ENCODE measurements at places on chromosomes 1 and 21. TPM values are rescaled to one million over a fixed set of nuclear protein-coding genes. Genes with fewer than 3 reads are reported as not detected.

GRCh38 chr1:153312570-153313186, at the start of gene PGLYRP3:
PGLYRP3 (minus strand) TSS chr1:153312952; CDS start chr1:153310665, 2,287 bp downstream.
- no peak for DNase-seq

DNA sequence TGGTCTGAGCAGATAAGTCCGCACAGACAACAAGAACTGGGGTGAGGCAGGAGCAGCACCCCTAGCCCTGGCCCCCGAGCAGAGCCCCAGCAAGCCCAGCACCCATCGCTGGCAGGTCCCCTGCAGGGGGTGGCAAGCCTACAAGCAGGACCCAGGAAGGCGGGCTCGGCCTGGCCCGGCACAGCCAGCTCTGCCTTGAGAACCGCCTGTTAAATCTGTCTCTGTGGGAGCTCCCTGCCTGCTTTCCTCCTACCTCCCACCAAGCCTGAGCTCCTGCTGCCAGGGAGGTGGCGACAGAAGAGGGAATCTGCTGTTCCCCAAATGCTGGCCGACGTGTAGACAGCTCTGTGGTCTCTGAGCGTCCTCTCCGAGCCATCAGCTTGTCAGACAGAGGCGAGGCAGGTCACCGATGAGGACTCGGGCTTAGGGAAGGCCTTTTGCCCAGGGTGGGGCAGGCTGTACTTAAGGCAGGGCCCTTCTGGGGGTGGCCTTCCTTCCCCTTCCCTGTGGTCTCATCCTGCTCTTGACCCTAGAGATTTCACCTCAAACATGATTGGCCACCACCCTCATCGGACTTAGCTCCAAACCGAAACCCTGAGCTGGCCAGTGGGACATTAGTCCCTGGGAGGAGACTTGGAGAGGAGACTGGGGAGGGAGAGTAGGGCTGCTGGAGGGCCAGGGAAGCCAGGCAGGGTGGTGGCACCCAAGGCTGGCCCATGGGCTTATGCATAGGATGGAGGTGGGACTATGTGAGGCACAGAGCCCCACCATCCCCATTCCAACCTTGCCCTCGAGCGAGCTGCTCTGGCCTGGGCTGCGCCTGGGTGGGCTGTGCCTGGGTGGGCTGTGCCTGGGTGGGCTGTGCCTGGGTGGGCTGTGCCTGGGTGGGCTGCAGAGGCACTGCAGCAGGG, 7.7 kb downstream of the SELENON start:
- peak; percentile 27 for DNase-seq

DNA sequence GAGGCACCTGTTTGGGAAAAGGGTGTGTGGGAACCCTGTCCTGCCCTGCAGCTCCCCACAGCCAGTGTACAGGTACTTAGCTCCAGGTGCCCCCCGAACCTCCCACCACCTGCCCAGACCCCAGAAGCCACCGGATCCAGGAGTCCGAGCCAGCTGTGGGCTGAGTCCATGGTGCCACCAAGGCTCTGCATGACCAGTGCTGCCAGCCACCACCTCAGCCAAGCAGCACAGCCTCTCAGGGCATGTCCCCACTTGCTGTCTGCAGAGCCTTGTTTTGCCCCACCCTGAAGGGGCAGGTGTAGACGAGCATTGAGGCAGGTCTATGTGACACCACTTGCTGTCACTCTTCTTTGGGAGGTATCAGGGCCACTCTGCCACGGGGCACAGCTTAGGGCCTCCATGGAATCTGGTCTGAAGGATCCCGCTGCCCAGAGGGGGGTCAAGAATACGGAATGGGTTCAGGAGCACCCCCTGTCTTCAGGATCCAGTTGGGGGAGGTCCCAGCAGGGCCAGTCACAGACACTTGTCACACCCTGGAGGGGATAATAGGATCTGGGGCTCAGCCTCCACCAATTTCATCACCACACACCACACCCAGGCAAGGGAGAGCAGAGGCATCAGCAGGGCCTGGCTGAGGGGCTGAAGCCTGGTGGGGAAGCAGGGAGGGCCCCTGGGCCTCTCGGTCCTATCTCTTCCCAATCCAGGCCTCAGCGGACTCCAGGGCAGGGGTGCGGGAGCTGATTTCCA, 27.7 kb downstream of the ARHGEF19 start:
- DNase-seq, result no peak

DNA sequence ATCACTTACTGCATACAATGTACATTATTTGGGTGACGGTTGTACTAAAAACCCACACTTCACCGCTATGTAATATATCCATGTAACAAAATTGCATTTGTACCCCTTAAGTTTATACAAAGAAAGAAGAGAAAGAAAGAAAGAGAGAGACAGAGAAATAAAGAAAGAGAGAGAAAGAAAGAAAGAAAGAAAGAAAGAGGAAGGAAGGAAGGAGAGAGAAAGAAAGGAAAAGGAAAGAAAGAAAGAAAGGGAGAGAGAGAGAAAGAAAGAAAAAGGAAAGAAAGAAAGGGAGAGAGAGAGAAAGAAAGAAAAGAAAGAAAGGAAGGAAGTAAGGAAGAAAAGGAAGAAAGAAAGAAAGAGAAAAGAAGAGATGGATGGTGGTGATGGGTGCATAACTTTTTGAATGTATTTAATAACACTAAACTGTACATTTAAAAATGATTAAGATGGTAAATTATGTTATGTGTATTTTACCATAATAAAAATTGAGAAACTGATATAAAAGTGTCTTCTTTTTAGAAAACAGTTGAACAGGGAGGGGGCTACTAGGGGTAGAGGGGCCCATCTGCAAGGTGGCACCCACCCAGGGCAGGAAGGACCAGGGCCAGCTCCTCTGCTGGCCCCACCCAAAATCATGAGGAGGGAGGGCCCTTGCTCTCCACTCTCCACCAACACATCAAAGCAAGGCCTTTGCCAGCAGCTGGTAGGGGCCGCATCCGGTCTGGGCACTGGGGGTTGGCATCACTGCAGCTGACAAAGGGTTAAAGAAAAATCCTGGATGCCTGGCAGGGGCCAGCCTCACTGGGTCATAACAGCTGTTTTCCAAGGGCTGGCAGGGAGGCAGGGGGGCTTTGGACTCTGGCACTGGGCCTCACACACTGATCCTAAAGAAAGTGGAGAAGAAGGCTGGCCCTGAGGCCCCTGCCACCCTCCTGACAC, 153.9 kb upstream of the EDN2 start:
- no peak for DNase-seq

DNA sequence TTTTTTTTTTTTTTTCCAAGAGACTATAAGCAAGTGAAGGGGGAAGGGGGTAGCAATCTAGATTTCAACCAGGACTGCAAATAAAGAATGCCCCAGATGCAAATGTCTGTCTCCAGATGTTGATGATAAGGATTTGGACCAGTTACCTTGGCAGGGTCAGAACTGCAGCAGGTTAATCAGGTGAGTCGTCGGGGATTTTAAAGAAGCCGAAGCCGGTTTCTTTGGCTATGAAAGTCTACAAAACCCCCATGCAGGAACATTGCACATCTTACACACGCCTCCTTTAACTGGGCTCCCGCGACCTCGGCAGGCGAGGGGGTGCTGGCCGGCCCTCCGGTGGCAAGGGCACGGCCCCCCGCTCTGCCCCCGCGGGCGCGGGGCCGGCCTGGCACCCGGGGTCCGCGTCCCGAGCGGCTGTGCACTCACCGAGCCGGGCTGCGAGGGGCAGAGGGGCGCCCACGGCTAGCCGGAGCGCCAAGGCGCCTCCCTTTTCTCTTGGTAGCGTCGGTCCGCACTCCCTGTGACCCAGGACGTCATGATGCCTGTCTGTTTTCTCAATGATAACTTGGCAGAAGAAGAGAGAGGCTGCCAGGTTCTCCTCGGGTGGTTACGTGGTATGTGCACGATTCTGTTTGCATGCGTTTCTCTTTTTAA, 366.3 kb upstream of the ESRRG start:
- DNase-seq, result peak; percentile 65

DNA sequence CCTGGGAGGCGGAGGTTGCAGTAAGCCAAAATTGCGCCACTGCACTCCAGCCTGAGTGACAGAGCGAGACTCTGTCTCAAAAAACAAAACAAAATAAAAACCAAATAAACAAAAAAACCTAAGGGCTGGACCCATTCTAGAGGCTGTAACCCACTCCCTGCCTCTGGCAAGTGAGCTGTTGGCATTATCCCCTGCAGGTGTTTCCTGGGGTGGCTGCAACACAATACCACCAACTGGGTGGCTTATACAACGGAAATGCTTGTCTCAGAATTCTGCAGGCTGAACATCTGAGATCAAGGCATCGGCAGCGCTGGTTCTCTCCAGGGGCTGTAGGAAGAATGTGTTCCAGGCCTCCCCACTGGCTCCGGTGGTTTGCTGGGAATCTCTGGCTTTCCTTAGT, 15.2 kb downstream of the LRRC38 start:
- no peak for DNase-seq

DNA sequence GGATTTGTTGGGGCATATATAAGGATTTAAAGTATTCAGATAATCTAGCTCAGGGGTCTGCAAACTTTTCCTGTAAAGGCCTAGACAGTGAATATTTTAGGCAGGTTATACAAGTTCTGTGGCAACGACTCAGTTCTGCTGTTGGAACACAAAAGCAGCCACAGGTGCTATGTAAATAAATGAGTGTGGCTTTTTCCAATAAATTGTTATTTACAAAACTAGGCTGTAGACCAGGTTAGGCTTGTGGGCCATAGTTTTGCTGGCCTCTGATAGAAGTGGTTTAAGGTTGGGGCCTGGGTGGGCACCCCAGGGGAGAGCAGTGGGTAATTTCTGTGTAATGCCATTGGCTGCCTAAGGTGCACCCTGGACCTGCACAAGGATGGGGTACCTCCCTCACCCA, 16.9 kb upstream of the IGFN1 start:
- DNase-seq, result no peak

GRCh38 chr21:31201144-31201543, 142.9 kb downstream of the TIAM1 start:
- DNase-seq, result no peak

- DNase-seq, result no peak
These were observed 10.8 kb upstream of the ENO1 start for GRCh38 chr1:8889103-8889846.

GRCh38 chr1:42721926-42722325, 18.1 kb downstream of the CLDN19 start:
- DNase-seq, result no peak

DNA sequence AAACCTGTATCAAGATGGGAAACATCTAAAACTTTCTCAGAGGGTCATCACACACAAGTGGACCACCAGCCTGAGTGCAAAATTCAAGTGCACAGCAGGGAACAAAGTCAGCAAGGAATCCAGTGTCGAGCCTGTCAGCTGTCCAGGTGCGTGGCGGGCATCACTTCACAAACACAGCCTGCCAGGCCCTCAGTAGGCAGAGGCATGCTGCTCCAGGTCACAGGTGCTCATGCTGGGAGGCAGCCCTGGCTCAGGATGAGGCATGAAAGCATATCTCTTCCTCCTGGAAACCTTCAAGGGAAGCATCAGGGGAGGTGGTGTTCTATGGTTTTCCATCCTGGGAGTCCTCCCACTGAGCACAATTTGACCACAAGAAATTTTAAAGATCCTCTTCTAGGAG, 6.3 kb downstream of the CD2 start:
- DNase-seq, result no peak

- no peak for DNase-seq
These were observed 606.8 kb downstream of the LTN1 start for GRCh38 chr21:28385845-28386244.

GRCh38 chr1:84152649-84153056, 8.6 kb downstream of the PRKACB start:
- DNase-seq, result no peak

DNA sequence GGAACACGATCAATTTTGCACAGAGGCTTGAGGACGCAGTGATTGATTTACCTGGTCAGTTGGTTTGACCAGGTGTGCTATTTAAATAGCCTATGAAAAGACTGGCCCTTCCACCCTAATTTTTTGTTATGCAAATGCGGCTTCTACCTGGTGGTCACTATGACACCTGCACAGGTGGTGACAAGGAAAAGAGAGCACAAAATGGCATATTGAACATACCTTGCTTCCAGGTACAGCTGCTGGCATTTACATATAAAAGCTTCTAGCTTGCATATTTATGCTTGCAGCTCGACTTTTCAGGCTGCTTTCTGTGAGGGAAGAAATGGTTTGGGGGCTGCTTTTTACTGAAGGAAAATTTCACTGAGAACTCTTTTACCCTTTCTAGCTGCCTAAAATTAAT, 15.3 kb upstream of the FMO4 start:
- DNase-seq, result no peak

GRCh38 chr1:109792056-109792831, 28.5 kb upstream of the EPS8L3 start:
- peak; percentile 51 for DNase-seq

DNA sequence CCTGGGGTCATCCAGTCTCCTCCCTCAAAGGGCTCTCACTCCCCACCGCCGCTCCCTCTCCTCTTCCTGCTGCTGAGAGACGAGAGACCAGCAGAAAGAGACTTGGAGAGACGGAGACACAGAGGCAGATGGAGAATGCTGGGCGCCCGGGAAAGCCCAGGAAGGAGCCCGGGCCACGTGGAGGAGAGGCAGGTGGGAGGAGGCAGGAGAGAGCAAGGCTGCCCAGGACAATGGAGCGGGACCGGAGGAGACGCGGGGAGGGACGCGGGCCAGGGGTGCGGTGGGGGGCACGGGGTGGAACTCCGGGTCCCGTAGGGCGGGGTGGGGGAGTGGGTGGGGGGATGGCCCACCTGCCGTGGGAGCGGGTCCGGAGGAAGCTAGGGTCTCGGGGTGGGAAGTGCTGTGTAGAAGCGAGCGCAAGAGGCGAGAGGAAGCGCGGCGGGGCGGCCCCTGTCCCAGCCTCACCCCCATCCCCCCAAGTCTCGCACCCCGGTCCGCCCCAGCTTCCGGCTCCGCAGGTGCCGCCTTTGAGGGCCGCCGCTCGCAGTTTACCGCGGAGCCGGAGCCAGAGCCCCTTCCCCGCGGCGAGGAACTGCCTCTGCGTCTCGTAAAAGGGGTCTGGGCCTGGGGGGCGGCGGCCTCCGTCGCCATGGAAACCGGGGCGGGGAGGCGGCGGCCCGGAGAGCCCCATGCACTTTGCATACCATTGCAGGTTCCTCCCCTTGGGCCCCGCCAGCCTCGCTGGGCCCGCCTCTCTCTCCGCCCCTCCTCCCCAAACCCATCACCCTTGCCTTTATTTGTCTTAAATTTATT, 11.7 kb upstream of the EPHA2 start:
- DNase-seq, result peak; percentile 51

Gene DNM3
- 84.7 TPM for total RNA-seq

Gene MAP3K21
- total RNA-seq, result 8.8 TPM

Gene SPRR1B
- total RNA-seq, result not detected

Gene PALMD
- 6.1 TPM for total RNA-seq

Gene RAD54L
- 2.6 TPM for total RNA-seq

Gene CSMD2
- 37.5 TPM for total RNA-seq

Gene TEX38
- not detected for total RNA-seq

Gene REN
- not detected for total RNA-seq

Gene BATF3
- total RNA-seq, result 0.91 TPM
